ENCODE measurements at places on chromosomes 11 and 22.

DNA sequence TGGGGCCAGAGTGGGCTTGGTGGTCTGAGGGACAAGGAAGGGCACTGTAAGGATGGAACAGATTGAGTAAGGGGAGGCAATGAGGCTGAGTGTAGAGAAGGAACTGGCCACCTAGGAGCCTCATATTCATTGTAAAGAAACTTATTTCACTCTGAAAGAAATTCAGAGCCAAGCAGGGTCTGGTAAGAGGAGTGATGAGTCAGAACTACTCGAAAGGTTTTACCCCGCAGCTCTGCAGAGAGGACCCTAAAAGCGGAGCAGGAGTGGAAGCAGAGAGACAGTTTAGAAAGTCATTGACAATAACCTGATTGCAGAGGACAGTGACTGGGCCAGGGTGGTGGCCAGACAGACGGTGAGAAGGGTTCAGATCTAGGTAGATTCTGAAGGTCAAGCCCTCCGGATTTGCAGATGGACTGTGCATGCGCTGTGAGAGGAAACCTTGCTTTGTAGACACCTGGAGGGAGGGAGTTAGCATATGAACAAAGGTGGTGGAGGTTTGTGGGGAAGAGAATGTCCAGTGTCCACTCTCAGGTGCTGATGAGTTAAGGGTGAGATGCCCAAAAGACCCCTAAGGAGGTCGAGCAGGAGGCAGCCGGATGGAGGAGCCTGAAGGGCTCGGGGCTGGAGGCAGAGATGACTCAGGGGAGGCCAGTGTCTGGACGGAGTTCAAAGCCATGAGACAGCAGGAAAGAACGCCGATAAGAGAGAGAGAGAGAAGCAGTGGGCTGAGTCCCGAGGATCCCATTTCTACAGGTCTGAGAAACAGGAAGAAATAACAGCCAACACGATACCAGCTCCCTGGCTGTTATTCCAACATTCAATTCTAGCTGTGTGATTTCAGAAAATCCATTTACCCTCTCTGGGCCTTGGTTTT is 546.0 kb downstream of the BRD1 start:
- DNase-seq: no peak

DNA sequence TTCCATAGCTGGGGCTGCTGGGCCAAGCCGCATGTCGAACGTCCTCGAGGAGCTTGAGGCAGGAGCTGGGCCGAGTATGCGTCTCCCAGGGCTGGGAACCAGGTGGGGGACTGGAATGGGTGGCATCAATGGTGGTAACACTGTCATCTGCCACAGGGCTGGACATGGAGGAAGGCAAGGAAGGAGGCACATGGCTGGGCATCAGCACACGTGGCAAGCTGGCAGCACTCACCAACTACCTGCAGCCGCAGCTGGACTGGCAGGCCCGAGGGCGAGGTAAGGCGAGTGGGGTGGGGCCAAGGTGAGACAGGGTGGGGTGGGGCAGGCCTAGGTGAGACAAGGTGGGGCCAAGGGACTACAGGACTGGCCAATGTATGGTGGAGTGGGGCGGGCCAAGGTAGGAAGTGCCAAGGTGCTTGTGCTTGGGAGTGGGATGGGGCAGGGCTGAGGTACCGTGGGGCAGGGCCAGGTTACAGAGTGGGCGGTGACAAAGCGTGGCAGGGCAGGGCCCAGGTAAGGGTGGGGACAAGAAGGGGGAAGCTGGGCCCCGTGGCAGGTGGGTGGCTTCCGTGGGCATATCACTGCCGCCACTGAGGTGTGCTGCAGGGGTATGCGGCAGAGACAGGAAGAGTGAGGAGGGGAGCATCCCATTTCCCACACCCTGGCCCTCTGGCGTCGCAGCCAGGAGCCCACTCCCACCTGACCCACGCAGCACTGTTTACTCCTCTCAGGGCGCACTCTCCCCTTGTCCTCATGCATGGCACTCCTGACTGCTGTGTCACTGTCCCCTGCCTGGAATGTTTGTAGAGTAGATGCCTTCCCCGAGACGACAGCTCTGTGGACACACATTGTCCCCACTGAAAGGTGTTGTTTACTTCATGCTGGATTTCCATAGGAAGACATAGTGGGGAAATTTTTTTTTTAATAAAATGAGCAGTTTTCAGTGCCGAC is 27.5 kb upstream of the DGCR8 start:
- no peak for DNase-seq

- DNase-seq: no peak
Measured at GRCh38 chr22:29727131-29727523, 7.3 kb downstream of the CABP7 start.

- peak; percentile 62 for DNase-seq
Measured at GRCh38 chr11:114166897-114167323, 107.4 kb downstream of the ZBTB16 start.

GRCh38 chr22:17918840-17919239 is 105.5 kb downstream of the MICAL3 start:
- DNase-seq: no peak

DNA sequence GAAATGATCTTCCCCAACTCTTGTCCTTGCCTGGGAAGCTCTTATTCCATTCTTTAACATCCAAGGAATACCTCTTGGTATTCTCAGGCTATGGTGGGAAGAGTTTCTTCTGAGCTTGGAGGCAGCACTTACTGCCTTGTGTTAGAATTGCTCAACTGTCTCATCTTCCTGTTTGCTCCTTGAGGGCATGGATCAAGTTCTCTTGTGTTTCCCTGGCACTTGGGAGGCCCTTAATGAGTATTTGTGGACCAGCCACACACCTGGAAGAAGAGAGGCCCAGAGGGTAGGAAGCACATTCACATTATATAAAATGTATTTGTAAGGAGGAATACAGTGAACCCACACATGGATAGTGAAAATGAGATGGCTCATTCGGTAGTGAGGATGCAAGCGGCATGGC is 3.4 kb upstream of the SORL1-AS1 start:
- no peak for DNase-seq

All from CD4-positive, alpha-beta T cell treated with Interleukin-15 for 4 hours (primary cell).